Thymus (tissue), 14 donors: ENCODE measurements at places on chromosomes 12 and 14. TPM values are rescaled to one million over a fixed set of nuclear protein-coding genes. Genes with fewer than 3 reads are reported as not detected.
A peak's percentile ranks its signal among the peaks of the same experiment; 100 is the strongest.

DNA sequence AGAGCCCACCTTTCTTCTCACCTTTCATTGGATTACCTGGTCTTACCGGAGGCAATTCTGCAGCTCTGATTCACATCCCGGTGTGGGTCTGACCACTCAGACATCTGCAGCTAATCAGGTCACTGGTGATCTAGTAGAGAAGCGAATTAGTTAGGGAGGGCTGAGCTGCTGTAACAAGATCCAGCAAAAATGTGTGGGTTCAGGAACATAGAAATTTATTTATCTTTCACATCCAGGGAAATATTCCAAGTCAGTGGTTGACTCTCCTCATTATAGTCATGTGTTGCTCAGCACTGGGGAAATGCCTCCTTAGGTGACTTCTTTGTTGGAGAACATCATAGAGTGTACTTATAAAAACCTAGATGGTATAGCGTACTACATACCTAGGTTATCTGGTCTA is 218.7 kb upstream of the PELI2 start:
- DNase-seq, result no peak

- no peak for DNase-seq
These were observed 673.8 kb upstream of the MGAT4C start for GRCh38 chr12:86929962-86930361.

GRCh38 chr14:89435492-89435891 is 18.5 kb upstream of the FOXN3 start:
- DNase-seq, result no peak

DNA sequence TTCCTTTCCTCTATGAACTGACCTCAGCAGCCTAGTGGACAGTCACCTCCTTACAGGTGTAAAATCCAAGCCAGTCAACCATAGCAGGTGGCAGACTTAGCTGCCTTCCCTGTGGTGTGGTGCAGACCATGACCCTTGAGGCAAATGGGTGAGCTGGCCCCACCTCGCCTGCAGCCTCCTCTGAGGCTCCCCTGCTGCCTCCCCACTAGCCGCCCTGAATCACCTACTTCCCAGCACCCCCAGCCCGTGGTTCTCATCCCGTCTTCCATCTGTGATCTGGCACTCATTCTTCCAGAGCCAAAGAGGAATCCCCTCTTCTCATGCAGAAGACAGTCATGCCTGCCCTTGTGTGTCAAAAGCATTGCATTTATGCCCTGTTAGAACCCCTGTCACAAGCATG is 34.4 kb upstream of the TSPAN9 start:
- DNase-seq, result no peak

GRCh38 chr12:24109381-24110039 is 160.0 kb upstream of the SOX5 start:
- no peak for DNase-seq

DNA sequence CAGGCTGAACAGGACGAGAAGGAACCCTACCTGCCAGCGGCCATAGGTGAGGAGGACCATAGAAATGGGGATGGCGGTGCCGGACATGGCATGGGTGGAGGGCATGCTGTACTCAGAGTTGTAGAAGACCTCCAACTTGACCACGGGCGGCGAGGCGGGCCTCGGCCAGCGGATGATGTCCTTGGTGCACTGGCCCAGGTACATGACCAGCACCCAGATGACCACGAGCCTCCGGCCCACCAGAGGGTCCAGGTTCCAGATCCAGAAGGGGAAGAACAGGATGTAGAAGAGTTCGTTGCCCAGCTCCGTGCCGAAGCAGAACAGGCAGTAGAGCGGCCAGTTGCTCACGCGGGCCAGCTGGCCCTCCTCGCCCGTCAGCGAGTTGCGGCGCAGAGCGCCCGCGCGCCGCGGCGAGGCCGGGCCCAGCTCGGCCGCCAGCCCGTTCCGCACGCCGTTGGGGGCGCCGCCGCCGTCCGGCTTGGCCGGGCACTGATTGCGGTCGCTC is 582 bp downstream of the SGPP1 start:
- DNase-seq, result no peak

DNA sequence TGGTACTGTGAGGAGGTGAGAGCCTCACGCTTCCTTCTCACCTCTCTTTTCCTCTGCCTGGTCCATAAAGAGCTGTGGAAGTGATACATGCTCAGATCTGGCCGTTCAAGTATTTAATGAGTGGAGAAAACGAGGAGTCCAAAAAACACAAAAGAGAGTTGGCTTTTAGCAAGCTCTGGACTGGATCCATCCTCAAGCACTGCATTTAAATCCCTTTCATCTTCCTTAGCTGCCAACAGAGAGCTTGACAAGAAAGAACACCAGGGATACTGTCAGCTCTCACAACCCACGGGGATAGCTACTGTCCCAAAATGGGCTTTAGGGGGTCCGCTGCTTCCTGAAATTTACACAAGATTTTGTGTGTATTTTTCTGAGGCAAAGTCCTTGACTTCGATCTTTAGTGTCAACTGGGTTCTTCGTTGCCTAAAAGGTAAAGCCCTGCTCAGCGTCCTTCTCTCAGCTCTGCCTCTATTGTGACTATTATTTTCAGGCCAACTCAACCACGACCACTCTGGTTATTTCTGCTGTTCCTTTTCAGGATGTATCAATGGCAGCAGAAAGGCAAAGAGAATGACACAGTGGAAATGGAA is 120.9 kb downstream of the TMTC1 start:
- DNase-seq, result no peak

Gene ACSS3
- 1.2 TPM for total RNA-seq

Gene SUSD6
- 7.8 TPM for total RNA-seq

Gene KLHL33
- total RNA-seq, result 0.80 TPM

Gene MYRFL
- total RNA-seq, result 0.28 TPM

Gene SARNP
- 141 TPM for total RNA-seq

GRCh38 chr12:41619705-41620104 is 431.6 kb downstream of the PDZRN4 start:
- no peak for DNase-seq

Gene RND1
- 1.1 TPM for total RNA-seq

- DNase-seq, result no peak
These were observed 23.8 kb upstream of the SMCO2 start for GRCh38 chr12:27422697-27423096.

- no peak for DNase-seq
These were observed 14.2 kb downstream of the ZNF641 start for GRCh38 chr12:48336564-48336963.

Gene SYNDIG1L
- under 0.01 TPM for total RNA-seq

DNA sequence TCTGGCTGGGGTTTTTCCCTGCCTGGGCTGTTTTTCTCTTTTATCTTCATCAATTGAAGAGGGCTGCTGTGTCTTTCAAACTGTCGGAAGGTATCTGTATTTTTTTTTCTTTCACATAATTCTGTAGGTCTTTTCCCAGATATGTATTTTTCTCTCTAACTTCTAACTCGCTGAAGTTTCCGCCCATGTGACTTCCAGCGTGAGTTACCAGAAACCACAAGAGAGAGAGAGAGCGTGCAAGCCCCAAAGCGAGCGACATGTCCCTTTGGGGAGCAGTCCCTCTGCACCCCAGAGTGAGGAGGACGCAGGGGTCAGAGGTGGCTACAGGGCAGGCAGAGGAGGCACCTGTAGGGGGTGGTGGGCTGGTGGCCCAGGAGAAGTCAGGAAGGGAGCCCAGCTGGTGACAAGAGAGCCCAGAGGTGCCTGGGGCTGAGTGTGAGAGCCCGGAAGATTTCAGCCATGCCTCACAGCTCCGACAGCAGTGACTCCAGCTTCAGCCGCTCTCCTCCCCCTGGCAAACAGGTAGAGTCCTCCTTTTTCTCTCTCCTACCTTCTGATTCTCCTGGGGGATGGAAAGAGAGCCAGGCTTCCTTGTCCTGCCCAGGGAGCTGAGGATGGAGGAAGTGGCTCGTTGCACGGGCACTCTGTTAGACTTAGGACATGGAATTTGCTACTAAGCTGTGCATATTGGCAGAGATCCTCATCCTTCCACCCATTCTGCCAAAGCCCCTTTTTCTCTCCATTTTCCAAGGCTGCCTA is at the start of gene BATF:
BATF (plus strand) TSS at position 246 of the 759 bp plus-strand sequence; CDS start at position 460, 214 bp downstream.
- DNase-seq, result peak; percentile 80

- DNase-seq, result no peak
These were observed 191.8 kb downstream of the DACT1 start for GRCh38 chr14:58829594-58829993.

Gene ITFG2
- 23.8 TPM for total RNA-seq

DNA sequence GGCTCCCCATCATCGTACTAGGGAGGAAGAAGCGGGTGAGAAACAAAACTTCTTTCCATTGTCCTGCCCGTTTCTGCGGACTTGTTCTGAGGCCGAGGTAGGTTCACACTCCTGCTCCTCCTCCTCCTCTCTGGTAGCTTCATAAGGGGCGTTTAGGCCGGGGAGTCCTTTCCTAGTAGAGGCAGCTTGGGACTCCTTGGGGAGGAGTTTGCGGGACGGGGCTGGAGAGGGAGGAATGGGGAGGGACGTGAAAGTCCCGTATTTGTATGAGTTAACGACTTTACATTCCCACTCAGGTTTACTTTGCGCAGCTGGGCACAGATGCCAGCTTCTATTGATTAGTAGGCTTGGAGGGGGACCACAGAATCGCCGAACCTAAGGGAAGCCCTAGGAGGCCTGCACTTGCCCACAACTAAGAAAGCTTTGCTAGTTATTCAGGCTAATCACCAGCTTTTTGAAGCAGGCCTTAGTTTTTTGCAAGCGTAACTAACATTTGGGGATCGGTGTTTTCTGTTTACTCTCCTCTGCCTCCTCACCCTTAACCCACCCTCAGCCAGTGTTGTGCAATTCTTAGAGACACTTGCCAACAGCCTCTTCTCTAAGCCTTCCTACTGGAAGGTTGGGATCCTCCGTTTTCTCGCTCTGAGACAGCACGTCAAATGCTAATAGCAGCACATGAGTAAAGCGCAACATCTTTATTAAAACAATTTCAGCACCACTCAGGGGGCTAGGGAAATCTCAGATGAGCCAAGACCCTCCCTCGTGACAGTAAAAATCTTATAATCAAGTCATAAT is 499 bp downstream of the RNASE4 start:
- DNase-seq, result no peak

DNA sequence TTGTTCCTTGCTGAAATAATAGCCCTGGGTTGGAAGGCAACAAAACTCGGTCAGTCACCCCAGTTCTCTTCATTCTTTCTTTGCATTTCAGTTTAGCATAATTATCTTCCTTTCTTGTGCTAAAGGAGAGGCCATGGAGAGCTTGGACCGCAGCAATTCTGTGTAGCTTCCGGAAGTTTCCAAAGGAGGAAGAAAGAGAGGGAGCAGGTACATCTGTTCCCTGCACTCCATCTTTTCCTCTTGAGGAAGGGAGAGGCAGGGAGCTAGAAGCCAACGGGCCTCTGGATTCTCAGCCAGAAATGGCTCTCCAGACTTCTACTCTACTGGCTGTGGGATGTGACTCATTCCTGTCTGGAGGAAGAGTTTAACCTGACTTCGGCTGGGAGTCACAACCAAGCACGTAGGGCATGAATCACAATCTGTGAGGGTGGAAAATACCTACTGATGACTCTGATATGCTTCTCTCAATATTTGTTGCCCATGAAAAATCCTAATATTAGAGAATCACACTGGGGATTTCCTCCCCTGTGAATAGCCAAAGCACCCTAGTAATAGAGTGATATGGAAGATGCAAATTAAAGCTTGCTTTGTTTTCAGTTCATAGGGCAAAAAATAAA is 17.0 kb downstream of the ANO6 start:
- DNase-seq, result no peak

Gene GSC
- 0.52 TPM for total RNA-seq

- no peak for DNase-seq
These were observed 142.8 kb downstream of the VRK1 start for GRCh38 chr14:96940009-96940408.

GRCh38 chr12:11763760-11764520 is 114.5 kb downstream of the ETV6 start:
- DNase-seq, result no peak

DNA sequence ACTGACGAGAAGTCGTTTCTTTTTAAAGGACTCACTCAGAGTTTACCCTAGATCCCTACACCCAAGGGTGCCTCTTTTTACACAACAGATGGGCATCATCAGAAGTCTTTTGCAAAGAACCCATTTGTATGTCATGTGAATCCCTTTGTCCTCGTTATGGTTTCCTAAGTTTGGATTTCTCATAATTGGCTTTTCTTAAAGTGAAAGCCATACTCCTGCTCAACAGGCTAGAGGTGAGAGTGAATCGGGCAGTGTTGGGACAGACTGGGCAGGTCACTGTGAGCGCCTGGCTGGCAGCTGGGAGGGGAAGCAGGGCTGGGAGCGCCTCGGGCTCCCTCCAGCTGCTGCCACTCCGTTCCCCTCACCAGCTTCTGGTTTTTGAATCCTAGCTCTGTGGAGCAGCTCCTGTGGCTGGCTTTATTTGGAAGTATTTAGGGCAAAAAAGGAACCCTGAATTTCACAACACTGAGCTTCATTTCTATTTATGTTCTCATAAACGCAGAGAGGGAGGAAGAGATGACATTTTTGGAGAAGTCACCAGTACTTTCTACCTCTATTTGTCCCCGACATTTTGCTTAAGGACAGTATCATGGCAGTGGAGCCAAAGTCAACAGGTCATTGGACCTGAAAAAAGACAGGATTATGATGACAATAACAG is 63.8 kb upstream of the ACTN1 start:
- no peak for DNase-seq

DNA sequence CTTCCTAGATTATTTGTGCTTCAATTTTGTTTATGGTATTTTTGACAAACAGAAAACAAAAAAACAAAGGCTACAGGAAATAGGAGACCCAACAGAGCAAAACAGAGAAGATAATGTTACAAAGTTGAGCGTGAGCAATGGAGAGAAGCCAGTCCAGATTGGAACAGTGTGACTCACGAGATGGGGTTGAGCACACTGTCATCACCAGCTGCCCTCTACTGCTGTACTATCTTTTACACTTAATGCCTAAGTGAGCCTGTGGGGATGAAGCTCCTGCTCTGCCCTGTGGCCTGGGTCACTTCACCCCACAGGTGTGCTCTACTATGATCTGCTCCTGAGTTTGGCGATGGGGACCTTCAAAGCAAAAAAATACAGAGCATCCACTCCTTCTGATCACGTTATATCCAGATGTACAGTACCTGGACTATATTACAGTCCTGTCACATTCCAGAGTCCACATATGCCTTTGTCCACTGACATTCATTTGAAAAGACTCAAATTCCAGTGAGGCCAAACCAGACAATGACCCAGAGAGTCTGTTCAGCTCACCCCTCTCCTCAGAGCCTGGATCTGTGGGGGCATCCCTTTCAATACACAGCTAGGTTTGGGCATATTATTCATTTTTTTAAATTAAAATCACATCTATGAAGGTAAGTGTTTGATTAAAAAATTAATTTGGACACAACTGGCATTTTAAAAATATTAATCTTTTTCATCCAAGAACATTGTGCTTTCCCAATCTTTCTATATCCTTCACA is 4.4 kb downstream of the IPO8 start:
- DNase-seq, result no peak

DNA sequence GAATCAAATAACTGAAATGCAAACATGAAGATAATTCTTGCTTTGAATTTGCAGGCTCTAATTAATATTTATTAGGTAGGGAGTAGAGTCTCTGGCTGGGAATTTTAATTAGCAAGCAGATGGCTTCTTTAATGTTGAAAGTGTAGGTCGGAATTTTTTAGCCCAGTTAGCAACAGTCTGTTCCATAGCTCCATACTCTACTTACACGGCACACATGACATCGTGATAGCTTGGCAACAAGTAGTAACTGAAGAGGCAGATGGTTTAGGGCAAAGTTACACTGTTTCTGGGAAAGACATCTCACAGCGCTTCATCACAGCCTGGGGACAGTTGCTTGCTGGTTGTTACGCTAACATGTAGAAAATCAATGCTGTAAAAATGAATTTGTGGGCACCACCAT is 710.7 kb downstream of the GALC start:
- DNase-seq, result no peak

Gene SIX6
- under 0.01 TPM for total RNA-seq

Gene RGS6
- total RNA-seq, result 0.28 TPM
